Stimulated activated CD8-positive, alpha-beta memory T cell treated with anti-CD3 and anti-CD28 coated beads, Interleukin-2, amount 100 ng/mL, for 1 hour (primary cell): ENCODE measurements at places on chromosomes 3 and 15.

GRCh38 chr15:70432924-70433495, 330.3 kb downstream of the UACA start:
- DNase-seq = no peak

- DNase-seq = no peak
Observed at GRCh38 chr15:79257454-79257853, 25.1 kb upstream of the ANKRD34C start.

- no peak for DNase-seq
Observed at GRCh38 chr3:135908225-135908624, 57.3 kb upstream of the PPP2R3A start.

- no peak for DNase-seq
Observed at GRCh38 chr3:188524052-188524451, 370.1 kb downstream of the LPP start.

- no peak for DNase-seq
Observed at GRCh38 chr15:50463423-50464358, 39.5 kb downstream of the USP8 start.

DNA sequence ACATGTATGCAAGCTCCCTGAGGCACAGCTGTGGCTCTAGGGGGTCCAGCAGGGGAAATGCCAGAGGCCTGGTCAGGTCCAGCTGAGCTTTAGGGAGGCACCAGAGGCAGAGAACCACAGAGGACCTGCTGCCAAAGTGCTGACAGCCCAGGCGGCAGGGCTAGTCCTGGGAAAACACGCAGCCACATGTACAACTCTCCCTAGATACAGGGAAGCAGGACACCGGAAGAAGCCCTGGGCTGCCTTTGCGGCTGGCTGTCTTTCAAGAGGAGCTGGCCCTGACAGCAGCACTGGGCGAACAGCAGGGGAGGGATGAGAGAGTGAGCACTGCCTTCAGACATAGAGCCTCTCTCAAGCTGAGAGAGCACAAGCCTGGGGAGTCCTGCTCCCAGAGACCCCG, 40.7 kb downstream of the RFT1 start:
- DNase-seq = no peak

- no peak for DNase-seq
Observed at GRCh38 chr15:54026258-54026657, 48.0 kb downstream of the UNC13C start.

GRCh38 chr3:181728470-181729340, 17.0 kb downstream of the SOX2 start:
- DNase-seq = no peak

- peak; percentile 53 for DNase-seq
Observed at GRCh38 chr15:67091071-67091979, 25.9 kb downstream of the SMAD3 start.

DNA sequence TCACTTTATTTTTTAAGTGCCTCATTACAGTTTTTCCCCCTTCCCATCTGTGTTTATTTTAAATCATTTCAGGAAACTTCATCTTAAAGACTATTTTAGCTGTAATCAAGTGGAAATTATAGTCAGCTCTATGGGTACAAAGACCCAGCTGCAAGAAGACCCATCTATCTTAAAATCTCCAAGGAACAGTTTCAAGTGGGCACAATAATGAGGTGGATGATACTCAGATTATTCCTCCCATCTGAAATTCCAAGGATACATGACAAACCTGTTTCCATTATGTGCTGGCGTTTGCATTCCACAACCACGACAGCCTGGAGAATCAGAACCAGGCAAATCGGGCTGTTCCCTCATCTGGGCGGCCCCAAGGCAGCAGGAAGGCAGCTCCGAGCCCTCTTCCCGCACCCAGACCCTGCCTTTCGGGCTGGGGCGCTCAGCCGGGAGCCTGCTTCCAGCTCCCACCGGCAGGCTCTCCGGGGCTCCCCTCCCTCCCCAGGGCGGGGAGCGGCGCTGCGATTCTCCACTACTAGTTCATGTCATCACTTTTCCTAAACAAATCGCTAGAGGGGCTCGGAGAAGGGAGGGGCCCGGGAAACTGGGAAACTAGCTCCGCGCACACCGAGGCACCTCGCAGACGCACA, at the start of gene MGLL:
Gene MGLL (minus strand): TSS at position 475 of the 641 bp plus-strand sequence. CDS start 197 bp downstream, at position 278.
- no peak for DNase-seq

DNA sequence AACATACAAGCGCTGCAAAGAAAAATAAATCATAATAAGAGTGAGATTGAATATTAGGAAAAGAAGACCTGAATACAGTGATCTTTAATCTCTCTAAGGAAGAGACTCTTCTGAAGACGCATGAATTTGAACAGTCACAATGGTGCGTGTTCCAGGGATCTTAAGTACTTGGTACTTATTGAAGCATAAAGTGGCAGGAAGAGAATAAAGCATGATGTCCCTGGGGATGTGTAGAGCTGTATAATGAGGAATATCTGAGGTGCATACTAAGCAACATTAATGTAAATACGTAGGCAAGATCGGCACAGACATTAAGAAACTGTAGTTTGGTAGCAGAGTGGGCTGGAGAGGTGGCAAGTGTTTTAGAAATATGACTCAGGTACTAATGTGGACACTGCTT, 246.2 kb upstream of the MCTP2 start:
- DNase-seq = no peak

- no peak for DNase-seq
Observed at GRCh38 chr3:42991341-42992315, 12.5 kb downstream of the GASK1A start.

DNA sequence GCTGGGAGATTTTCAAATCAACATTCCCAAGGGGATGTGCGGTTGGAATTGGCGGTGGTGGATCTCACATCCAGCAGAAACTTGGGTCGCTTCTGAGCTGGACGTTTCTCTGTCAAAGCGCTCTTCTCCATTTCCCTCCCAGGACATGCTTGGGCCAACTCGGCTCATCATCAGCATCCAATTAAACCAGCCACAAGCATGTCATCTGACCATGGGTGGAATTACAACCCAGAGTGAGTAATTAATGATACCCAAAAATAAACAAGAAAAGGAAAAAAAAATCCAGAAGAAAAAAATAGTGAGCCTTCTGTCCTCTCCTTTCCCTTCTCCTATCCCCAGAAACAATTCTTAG, 111.2 kb downstream of the XXYLT1 start:
- no peak for DNase-seq

GRCh38 chr15:75198560-75199356, 2.9 kb upstream of the C15orf39 start:
- DNase-seq = no peak

GRCh38 chr3:141597931-141598330, 111.1 kb downstream of the RASA2 start:
- no peak for DNase-seq

DNA sequence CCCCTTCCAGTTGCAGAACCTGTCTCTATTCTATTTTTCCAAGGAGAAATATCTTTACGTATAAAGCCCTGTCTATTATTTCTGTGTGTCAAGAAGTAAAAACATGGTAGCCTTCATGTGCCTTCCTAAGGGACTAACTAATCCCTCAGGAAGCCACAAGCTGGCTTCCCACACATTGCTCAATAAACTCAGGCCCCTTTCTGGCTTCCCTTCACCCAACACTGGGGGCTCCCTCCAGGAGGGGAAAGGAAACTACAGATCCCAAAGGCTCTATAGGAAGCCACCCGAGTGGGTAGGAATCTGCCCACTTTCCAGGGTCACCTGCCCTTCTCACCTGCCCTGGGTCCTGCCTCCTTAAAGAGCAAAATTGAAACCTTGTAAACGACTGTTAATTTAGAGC, 4.6 kb downstream of the TLE3 start:
- DNase-seq = no peak

DNA sequence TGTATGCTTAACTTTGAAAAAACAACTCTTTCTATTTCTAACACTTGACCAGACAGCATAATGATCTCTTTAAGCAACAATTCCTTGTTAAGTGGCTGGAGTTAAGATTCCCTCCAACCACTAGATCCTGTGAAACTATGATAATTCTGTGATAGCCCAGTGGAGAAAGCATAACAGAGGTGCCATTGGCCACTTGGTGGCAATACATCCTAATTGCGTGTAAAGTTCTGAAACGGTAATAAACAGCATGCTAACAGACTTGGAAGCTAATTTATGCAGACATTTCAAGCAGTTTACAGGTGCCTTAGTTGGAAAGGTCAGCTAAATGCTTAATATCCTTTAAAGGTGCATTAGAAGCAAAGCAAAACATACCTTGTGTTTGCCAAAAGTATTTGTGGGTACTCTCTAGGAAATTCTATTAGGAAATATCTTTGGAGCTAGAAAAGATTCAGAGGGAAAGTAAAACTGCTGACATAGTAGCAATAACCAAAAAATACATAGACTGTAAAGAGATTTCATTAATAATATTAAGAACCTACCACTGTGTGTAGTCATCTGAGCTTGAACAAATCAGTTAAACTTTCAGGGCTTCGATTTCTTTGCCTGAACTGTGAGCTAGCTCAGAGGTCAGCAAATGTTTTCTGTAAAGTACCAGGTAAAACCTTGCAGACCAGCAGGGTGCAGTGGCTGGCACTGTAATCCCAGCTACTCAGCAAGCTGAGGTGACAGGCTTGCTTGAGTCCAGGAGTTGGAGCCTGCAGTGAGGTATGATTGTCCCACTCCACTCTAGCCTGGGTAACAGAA, 19.0 kb upstream of the CSTA start:
- no peak for DNase-seq

GRCh38 chr3:63689285-63689684, 36.8 kb downstream of the SNTN start:
- DNase-seq = no peak

DNA sequence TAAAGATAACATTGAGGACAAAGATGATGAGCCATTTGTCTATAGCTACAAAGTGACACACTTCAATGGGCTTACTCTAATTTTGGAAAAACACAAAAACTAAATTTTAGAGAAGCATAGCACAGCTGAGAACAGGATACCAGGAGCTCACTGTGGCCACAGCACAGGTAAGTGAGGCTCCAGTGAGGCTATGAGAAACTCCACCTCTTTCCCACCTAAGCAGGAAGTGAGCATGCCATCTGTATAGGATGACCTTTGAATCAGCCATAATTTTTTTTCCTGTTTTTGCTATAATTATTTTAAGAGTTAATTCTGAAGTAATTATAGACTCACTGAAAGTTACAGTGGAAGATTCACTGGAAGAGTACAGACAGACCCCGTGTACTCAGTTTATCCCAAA, 82.1 kb upstream of the DCLK3 start:
- DNase-seq = no peak

DNA sequence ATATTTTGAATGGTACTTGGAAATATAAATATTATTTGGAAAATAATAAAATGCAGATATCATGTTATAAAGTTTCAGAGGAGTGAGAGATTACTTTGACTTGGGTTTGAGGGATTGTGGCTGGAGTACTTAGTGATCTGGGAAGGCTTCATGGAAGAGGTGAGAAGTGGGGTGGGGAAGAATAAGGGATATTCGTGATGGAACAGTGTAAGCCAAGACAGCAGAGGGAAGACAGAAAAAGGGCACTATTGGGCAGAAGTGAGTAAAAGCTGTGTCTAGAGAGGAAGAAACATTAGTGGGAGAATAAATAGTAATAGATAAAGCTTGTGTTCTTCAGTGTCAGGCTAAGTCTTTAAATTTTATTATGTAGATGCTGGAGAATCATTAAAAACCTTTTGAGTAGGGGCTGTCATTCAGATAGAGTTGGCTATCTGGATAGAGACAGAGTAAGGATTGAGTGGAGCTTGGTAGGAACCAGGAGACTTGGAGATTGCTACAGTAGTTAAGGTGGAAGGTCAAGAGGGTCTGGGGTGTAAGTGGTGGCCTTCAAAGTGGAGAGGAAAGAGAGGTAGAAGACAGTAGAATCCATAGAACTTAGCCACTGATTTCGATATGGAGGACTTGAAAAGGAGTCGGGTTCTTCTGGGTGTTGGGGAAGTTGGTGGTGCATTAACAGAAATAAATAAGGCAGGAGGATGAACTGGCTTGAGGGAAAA, 11.9 kb downstream of the UBE2E1 start:
- no peak for DNase-seq

DNA sequence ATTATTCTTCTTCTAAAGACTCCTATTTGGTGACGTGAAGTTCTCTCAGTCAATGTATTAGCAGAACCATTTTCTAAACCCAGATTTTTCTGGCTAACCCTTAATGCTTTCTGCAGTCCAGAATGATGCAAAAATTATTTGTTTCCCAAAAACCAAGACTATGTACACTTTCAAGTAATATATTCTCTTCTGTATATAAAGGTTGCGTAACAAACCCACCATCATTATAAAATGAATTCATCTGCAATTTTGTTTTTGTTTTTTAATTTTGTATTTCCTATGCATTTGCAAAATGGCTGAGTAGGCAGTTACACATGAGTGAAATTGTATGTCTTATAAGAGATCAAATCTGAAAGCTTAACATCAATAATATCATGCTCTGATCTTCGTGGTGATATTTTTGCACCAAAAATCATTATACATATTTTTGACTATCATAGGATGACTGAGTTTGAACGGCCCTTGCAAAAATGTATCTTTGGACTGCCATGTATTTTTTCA, 593.6 kb downstream of the ZIC1 start:
- no peak for DNase-seq

GRCh38 chr15:78672285-78673014, 31.4 kb upstream of the CHRNB4 start:
- no peak for DNase-seq

DNA sequence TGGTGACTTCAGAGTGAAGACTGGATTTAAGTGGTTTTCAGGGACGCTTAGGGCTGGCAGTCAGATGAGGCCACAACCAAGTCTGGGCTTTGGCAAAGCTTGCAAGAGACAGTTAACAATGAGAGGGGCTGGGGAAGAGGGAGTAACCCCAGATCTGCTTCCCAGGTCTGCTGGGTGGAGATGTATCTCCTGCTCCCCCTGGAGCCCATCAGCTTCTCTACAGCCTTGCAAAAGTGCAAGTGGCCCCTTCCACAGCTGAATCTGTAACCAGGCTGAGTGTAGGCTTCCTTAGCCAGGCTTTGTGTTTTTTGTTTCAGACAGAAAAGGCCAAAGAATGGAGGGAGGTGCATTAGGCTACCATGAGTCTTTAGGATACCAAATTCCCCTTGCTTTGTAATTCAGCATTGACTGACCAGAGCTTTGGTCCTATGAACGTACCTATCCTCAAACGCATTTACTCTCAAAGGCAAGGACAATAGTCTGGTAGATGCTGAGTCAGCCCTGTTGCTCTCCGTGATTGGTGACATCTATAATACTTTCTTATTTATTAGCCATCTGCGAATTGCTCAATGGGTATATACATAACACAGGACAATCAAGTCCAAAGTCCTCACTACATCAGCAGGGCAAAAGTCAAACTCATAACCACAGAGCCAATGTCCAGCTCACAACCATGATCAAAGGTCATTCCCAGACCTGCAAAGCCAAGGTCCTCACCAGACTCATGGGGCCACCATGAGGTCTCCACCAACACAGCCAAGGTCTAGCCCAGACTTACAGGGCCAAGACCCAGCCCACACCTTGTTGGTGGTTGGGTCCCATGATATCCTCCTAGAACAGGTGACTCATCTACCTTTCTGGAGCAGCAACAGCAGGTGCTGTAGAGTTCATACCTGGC, 17.1 kb downstream of the CCDC13 start:
- DNase-seq = no peak

DNA sequence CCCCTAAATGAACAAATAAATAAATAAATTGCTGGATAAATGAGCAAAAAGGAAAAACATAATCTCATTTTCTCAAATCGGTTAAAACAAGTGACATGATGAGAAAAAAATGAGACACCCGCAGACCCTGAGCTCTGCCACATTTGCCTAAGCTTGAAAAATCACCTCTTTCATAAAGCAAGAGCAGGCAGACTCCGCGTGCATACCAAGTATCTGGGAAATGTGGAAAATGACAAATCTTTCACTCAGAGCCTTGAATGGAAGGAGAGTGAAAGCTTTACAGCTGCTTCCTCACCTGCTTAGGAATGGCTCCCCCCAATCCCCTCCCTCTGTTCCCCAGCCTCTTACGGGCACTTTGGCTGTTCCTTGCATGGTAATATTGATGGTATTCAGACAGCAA, 355.5 kb upstream of the SUCLG2 start:
- DNase-seq = no peak

- no peak for DNase-seq
Observed at GRCh38 chr3:76570436-76571057, 469.4 kb upstream of the ROBO2 start.
